B cell (primary cell): ENCODE measurements at places on chromosomes 5 and 9. TPM values are rescaled to one million over a fixed set of nuclear protein-coding genes. Genes with fewer than 3 reads are reported as not detected.

DNA sequence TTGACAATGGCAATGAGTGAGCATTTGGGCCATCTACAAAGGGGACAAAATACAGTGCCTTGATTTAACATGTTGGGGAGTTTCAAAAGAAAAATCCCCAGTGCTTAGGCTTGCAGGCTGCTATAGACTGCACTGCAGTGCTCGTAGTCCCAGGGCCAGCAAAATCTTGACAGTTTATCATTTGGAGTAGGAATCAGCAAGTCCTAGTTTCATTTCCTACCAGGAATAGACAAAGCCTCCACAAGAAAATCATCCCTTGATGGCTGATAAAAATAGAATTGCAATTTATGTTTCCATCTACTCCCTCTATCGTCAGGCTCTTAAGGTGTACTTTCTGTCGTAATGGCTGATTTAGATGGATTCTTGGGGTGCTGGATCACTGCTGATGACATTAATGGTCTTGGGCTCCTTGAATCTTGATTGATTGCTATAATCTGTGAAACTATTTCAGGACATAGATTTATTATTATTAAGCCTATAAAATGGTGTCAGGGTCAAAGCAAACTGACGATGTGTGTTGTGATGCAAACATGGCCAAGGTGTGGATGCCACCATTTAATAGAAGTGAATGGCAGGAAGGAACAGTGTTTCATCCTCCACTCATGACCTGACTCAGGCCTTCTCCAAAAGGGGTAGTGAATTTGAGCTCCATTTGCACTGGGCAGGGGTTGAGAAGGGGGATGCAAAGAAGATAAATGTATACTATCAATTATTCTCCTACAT lies 171.7 kb downstream of the PIK3R1 start:
- H3K36me3 ChIP-seq = no peaks in the 10 kb centered on the region
- no peaks in the 10 kb centered on the region for H3K4me1 ChIP-seq

GRCh38 chr5:11396917-11397316 lies 507.3 kb downstream of the CTNND2 start:
- H3K4me1 ChIP-seq = no peaks in the 10 kb centered on the region
- H3K27ac ChIP-seq = no peak overlapping the region
- H3K36me3 ChIP-seq = no peaks in the 10 kb centered on the region
- no peak for DNase-seq

GRCh38 chr5:162512935-162513565 lies 445.5 kb downstream of the GABRG2 start:
- H3K27ac ChIP-seq = no peak overlapping the region
- H3K27me3 ChIP-seq = no peaks in the 10 kb centered on the region
- H3K36me3 ChIP-seq = no peaks in the 10 kb centered on the region
- H3K4me1 ChIP-seq = no peaks in the 10 kb centered on the region
- no peak for DNase-seq

DNA sequence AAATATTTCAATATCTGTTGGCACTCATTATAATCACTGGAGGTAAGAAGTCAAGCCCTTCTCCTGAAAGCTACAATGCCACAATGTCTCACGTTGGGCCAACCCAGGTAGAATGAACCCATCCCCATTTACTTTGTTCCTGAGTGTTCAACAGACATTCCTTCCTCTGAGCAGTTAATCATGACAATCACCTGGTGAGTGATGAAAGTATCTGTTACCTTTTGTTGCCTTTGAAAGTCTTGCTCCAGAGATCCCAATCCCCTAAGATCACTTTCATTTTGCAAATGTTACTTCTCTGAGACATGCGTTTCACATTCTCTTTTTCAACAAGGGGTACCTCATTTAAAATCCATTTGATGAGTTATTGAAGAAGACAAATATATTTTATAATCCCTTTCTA lies 49.3 kb upstream of the MSX2 start:
- no peaks in the 10 kb centered on the region for H3K36me3 ChIP-seq
- no peaks in the 10 kb centered on the region for H3K4me1 ChIP-seq
- no peaks in the 10 kb centered on the region for H3K27me3 ChIP-seq
- H3K4me3 ChIP-seq = no peak overlapping the region

DNA sequence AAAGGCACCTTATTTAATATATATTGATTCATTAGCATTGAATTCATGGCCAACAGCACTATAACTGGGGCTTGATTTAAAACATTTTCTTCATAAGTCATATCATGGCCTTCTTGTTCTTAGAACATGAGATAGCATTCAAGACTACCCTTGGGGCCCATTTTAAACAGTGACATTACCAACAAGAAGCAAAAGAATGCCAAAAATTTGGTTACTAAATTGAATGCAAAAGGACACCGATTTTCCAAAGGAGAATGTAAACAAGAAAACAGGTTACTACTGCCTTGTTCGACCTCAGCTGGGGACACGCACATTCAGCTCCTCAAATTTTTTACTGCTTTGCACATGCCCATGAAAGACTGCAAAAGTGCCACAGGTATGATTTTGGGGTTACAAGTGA lies 219.4 kb upstream of the TLE4 start:
- no peak for DNase-seq
- H3K4me1 ChIP-seq = no peaks in the 10 kb centered on the region
- no peak overlapping the region for H3K27ac ChIP-seq
- no peaks in the 10 kb centered on the region for H3K36me3 ChIP-seq
- H3K27me3 ChIP-seq = no peaks in the 10 kb centered on the region

DNA sequence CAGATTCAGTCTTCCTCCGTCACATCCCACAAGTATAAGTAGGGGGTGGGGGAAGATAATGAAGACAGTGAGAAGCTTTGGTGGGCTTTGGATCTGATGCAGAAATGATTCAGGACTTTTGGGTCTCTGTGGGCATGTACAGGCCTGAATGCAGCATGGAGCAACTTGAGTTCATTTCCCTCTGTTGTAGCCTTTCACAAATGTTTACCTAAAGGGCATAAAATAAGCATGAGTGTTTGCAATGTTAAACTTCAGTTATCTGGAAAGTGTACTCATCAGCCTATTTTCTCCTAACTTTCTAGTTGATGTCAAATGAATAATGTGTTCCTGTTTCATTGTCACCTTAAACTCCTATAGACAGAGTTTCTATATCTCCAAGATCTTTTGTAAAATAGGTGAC lies 39.3 kb downstream of the GARNL3 start:
- no peaks in the 10 kb centered on the region for H3K27me3 ChIP-seq
- no peaks in the 10 kb centered on the region for H3K4me1 ChIP-seq
- no peak overlapping the region for H3K4me3 ChIP-seq
- H3K27ac ChIP-seq = no peak overlapping the region

GRCh38 chr9:95598236-95598635 lies 81.5 kb upstream of the PTCH1 start:
- no peak overlapping the region for H3K4me3 ChIP-seq
- H3K27me3 ChIP-seq = no peaks in the 10 kb centered on the region
- H3K4me1 ChIP-seq = no peaks in the 10 kb centered on the region

The MLANA gene
- total RNA-seq = not detected in 2 replicates
